ENCODE measurements at places on chromosomes 2 and 18.

DNA sequence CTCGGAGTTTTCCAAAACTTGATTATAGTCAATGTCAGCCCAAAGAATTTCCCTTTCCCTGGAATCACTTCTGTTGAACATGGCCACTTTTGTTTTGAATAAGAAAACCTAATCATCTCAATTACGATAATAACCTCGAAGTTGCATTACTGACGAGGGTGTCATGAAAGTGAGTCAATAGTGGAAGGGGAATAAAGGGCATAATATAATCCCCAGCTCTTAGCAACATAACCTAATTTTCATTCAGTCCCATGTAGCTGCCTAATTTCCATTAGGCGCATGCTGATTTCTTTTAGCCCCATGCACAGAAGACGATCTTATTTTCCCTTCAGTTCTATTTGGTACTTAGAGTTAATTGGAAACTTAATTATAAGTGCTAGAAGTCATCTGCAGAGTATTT, 51.1 kb upstream of the RAPH1 start:
- no peak for DNase-seq

DNA sequence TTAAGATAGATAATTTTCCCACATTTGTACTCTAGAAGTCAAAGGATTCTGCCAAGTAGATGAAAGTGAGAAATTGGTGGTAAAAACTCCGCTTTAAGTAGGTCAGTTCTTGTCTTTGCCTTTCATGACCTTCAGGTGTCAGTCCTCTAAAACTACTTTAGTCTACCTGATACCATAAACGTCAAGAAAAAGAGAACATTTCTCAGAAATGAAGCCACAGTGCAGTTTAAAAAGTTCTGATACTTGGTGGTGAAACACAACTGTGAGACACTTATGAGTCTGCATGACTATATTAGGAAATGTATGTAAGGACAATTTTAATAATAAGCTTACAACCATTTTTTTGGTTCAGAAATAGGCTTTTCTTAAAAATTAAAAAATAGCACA, 583.3 kb downstream of the SATB2 start:
- DNase-seq = no peak

GRCh38 chr2:181185948-181186347, 205.5 kb downstream of the UBE2E3 start:
- DNase-seq = peak; percentile 19

GRCh38 chr2:109690822-109691541, 76.8 kb downstream of the SOWAHC start:
- DNase-seq = no peak

- no peak for DNase-seq
These were observed 450.4 kb downstream of the GALR1 start for GRCh38 chr18:77700051-77700450.

GRCh38 chr2:56244911-56245530, 61.2 kb downstream of the CCDC85A start:
- peak; percentile 95 for DNase-seq

- DNase-seq = no peak
These were observed 69.1 kb upstream of the AMMECR1L start for GRCh38 chr2:127954857-127955256.

GRCh38 chr2:195501746-195502145, 155.3 kb upstream of the SLC39A10 start:
- DNase-seq = no peak

DNA sequence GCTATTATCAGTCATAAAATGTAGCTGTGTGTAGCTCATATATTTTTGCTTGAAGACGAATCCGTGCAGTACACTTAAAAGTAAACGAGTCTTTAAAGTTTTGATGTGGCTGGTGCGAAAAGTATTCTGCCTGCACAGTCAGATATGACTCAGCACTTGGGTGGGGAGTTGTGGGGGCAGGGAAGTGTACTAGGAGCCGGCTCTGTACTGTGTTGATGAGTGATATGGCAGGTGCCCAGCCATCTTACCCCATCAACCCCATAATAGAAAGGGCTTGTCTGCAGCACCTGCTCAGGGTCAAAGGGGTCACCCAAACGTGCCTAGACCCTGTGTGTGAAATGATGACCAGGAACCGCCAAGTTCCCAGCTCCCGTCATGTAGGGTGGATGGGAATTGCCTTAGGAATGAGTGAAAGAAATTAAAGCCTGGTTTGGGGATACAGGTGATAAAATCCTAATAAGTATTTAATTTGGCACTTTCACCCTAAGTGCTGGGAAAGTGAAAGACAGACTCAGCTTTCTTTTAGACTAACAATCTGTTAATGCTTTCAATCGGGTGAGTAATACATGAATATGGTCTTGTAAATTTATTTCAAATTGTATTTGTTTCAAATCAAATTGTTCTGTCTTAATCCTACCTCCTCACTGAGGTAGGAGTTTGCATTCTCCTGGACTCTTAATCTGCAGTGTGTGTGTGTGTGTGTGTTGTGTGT, 48.0 kb downstream of the BCL2L11 start:
- DNase-seq = peak; percentile 89

DNA sequence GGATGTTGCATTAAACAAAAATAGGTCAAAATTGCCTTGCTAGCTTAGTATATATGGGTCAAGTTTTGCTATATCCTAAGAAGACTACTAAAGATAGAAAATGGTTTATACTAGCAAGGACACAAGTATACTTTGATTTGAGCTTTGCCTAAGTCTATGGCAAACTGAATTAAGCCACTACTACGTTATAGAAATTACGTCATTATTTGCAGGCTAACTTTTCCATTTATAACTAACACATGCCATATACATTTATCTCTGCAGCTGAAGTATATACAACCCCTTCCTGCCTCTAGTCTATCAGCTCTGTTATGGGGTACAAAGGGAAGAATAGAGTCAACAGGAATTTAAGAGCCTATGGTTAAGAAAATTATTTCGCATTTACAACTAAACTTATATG, 16.2 kb downstream of the YWHAQ start:
- no peak for DNase-seq

- no peak for DNase-seq
These were observed 60.9 kb upstream of the HPCAL1 start for GRCh38 chr2:10241641-10242430.

- DNase-seq = no peak
These were observed 12.4 kb upstream of the TRIB2 start for GRCh38 chr2:12704378-12704777.

- no peak for DNase-seq
These were observed 465.7 kb upstream of the NRP2 start for GRCh38 chr2:205216580-205216979.

- DNase-seq = no peak
These were observed 169.1 kb upstream of the THUMPD2 start for GRCh38 chr2:39948016-39948719.

DNA sequence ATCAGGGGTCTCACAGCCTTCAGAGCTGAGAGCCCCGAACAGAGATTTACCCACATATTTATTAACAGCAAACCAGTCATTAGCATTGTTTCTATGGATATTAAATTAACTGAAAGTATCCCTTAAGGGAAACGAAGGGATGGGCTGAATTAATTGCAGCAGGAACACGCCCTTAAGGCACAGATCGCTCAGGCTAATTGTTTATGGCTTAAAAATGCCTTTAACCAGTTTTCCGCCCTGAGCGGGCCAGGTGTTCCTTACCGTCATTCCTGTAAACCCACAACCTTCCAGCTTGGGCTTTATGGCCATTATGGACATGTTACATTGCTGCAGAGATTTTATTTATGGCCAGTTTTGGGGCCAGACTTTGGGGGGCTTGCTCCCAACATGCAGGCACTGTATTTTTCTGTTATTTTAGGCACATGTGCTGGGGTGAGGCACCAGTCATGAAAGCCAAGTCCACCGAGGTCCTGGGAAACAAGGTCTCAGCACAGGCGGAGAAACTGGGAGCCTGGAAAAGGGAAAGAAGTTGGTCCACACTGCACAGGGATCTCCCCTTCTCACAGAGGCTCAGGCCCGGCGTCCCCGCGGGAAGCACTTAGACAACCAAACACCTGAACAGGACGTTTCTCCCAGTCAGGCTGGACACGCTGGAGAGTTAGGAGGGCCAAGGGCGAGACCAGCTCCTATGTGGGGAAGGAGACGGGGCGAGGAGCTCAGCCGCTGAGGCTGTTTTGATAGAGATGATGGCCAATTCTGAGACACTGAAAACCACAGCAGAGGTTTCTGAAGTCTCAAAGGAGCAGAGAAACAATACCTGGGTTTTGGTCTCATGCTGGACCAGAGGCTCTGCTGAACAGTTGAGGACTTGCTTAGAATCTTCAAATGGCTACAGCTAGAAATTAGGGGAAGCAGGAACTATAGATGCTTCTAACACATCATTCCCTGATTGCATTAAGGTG, 86.7 kb downstream of the TMEM18 start:
- no peak for DNase-seq

- DNase-seq = no peak
These were observed 7.0 kb upstream of the PER2 start for GRCh38 chr2:238295144-238296112.

DNA sequence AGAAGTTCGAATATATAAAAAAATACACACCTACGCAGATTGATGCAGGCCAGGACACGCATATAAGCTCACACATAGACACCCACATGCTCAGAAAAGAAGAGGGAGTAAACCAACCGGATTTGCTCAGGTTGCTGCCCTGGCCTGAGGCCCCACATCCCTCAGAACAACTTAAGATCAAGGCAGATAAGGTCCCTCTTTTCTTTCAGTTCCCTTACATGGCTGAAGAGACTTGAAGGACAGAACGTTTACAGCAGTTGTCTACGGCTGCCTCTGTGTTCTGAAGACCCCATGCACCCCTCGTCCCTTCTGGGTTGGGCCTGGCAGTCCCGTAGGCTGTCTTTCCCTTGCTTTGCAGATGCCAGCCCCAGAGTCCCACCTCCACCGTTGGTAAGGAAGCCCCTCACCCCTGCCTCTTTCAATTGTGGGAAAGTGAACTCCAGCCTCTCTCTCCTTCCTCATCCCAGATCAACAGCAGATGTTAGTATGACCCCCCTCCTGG, 4.3 kb upstream of the NAGK start:
- DNase-seq = no peak

DNA sequence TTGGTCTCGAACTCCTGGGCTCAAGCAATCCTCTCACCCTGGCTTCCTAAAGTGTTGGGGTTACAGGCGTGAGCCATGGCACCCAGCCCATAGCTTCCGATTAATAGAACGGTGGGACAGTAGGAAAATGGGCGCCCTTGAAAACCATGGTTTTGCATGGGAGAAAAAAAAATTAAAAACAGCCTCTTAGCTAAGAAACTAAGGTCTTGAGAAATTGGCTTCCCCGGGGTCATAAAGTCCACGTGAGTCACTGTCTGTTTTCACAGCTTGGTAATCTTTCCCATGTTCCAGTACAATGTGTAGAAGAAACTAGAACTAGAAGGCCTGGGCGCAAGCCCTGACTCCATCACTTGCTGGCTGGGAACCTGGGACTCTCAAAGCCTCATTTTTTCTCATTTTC, 20.7 kb downstream of the B3GNT2 start:
- DNase-seq = no peak

- DNase-seq = peak; percentile 44
These were observed 68.1 kb upstream of the RBMS1 start for GRCh38 chr2:160561551-160562295.

GRCh38 chr2:109000738-109001137, 11.7 kb upstream of the EDAR start:
- DNase-seq = no peak

DNA sequence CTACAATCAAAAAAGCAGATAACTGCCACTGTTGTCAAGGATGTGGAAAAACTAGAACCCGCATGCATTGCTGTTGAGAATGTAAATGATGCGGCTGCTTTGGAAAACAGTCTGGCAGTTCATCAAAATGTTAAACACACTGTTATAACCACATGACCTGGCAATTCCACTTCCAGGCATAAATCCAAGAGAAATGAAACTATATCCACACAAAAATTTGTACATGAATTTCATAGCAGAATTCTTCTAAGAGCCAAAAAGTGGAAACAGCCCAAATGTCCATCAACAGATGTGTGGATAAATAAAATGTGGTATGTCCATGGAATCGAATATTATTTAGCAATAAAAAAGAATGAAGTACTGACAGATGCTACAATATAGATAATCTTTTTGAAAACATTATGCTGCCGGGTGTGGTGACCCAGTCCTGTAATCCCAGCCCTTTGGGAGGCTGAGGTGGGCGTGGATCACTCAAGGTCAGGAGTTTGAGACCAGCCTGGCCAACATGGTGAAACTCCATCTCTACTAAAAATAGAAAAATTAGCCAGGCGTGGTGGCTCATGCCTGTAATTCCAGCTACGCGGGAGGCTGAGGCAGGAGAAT, 32.0 kb downstream of the ERCC3 start:
- peak; percentile 37 for DNase-seq

GRCh38 chr2:26870585-26871095, 22.7 kb downstream of the DPYSL5 start:
- DNase-seq = no peak

GRCh38 chr2:46118656-46119371, 178.4 kb upstream of the EPAS1 start:
- no peak for DNase-seq

- no peak for DNase-seq
These were observed 44.4 kb downstream of the BCL11A start for GRCh38 chr2:60509066-60509465.

GRCh38 chr18:6363216-6363615, 51.5 kb downstream of the L3MBTL4 start:
- DNase-seq = no peak

DNA sequence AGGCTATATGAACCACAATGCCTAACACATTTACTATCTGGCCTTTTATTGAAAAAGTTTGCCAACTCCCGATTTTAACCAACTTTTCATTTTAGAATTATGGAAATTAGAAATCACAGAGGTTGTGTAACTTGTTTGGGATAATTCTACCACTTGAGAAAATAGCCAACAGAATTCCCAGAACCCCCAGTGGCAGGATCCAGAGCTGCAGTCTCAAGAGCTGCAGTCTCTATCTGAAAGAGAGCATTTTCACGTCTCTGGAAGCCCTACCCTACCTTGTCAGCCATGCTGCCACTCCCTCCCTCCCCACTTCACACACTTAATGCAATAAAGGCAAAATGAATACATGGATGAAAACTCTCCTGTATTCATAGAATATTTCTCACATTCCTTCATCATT, 23.4 kb upstream of the TSPYL6 start:
- no peak for DNase-seq

GRCh38 chr2:112918256-112918655, 7.3 kb downstream of the IL37 start:
- no peak for DNase-seq

- DNase-seq = peak; percentile 64
These were observed 23.8 kb downstream of the FBXO41 start for GRCh38 chr2:73260338-73260984.

- DNase-seq = no peak
These were observed 3.0 kb downstream of the SH2D6 start for GRCh38 chr2:85421260-85422071.

- peak; percentile 95 for DNase-seq
These were observed 9.6 kb upstream of the GIGYF2 start for GRCh38 chr2:232687382-232688160.

GRCh38 chr2:174606336-174606735, 8.7 kb upstream of the WIPF1 start:
- peak; percentile 93 for DNase-seq

- DNase-seq = no peak
These were observed 39.6 kb downstream of the REV1 start for GRCh38 chr2:99450199-99450598.

- DNase-seq = peak; percentile 9
These were observed 438 bp downstream of the HSPE1 start for GRCh38 chr2:197500503-197501131.

- no peak for DNase-seq
These were observed 21.7 kb downstream of the COA5 start for GRCh38 chr2:98586551-98587140.
